ENCODE measurements at places on chromosomes 5 and 9. TPM values are rescaled to one million over a fixed set of nuclear protein-coding genes. Genes with fewer than 3 reads are reported as not detected.

- H3K4me3 ChIP-seq: no peak overlapping the region
- peaks cover 7% of the 10 kb centered on the region for H3K4me1 ChIP-seq
- no peak for DNase-seq
- H3K27ac ChIP-seq: no peak overlapping the region
- H3K27me3 ChIP-seq: peaks cover 18% of the 10 kb centered on the region
Measured at GRCh38 chr5:174423558-174423957, 300.8 kb upstream of the MSX2 start.

DNA sequence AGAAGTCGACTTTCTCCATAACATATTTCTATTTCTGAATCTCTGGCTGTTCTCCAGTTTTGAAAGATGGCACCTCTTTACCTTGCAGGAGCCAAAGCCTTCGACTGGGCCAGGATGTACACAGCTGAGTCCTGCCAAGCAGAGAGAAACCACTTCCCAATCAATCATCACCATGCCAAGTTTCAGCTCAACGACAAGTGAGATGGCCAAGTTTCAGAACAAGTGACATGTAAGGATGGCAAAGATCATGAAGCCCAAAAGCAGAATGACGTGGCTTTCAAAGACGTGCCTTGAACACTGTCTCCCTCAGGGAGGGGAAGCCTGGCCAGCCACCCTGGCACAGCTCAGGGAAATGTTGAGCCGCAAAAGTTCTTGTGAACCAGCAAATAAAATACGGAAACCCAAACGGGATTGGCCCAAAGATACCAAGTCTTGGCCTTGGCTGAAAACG is 17.7 kb downstream of the STK10 start:
- no peak overlapping the region for H3K27ac ChIP-seq
- peaks cover 6% of the 10 kb centered on the region for H3K4me1 ChIP-seq
- no peak overlapping the region for H3K4me3 ChIP-seq

- H3K4me1 ChIP-seq: peaks cover 22% of the 10 kb centered on the region
- H3K27ac ChIP-seq: no peak overlapping the region
- no peak for DNase-seq
- no peaks in the 10 kb centered on the region for H3K36me3 ChIP-seq
- no peak overlapping the region for H3K4me3 ChIP-seq
- peaks cover 64% of the 10 kb centered on the region for H3K27me3 ChIP-seq
Measured at GRCh38 chr9:117413346-117414219, 1.3 kb downstream of the ASTN2 start.

GRCh38 chr9:123217128-123217654 is 51.2 kb downstream of the STRBP start:
- DNase-seq: no peak
- H3K4me1 ChIP-seq: no peaks in the 10 kb centered on the region
- H3K4me3 ChIP-seq: no peak overlapping the region

- no peak overlapping the region for H3K4me3 ChIP-seq
- no peaks in the 10 kb centered on the region for H3K27me3 ChIP-seq
- no peaks in the 10 kb centered on the region for H3K36me3 ChIP-seq
Measured at GRCh38 chr5:65252977-65253376, 228.7 kb downstream of the ADAMTS6 start.

DNA sequence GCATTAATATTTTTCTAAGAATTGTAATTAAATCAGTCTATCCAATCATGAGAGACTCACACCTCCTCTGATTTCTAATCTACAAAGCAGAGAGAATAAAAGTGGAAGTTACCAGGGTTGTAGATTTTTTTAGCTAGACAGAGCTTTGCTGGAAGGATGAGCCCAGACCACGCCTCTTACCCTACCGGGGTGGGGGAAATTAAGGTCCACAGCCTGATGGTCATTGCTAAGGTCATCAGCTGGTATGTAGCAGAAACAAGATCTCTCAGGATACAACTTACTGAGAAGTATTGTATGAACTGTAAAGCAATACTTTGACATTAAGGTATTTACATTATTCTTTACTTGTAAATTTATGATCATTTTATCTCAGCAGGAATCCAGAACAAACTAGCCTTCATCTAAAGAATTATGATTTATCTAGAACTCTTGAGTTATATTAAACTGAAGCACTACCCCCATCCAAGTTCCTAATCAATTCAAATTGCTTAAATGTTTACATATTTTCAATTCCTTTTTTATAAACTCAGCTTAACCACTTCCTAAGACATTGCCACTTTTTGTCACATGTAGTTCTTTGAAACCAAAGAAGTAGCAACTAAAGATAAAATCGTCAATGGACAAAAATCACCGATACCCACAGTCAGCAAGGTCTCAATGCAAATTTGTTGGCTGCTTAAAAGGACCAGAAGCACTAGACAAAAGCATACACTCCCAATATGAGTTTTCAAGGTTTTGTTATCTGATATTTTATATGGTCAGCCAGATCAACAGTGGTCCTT is 225.8 kb upstream of the DAPK1 start:
- H3K36me3 ChIP-seq: no peaks in the 10 kb centered on the region
- no peak for DNase-seq
- no peak overlapping the region for H3K27ac ChIP-seq
- no peaks in the 10 kb centered on the region for H3K27me3 ChIP-seq
- no peaks in the 10 kb centered on the region for H3K4me1 ChIP-seq
- H3K4me3 ChIP-seq: no peak overlapping the region

GRCh38 chr5:77366717-77367500 is 125.2 kb downstream of the WDR41 start:
- DNase-seq: no peak
- H3K4me1 ChIP-seq: no peaks in the 10 kb centered on the region
- H3K36me3 ChIP-seq: no peaks in the 10 kb centered on the region
- no peak overlapping the region for H3K4me3 ChIP-seq

DNA sequence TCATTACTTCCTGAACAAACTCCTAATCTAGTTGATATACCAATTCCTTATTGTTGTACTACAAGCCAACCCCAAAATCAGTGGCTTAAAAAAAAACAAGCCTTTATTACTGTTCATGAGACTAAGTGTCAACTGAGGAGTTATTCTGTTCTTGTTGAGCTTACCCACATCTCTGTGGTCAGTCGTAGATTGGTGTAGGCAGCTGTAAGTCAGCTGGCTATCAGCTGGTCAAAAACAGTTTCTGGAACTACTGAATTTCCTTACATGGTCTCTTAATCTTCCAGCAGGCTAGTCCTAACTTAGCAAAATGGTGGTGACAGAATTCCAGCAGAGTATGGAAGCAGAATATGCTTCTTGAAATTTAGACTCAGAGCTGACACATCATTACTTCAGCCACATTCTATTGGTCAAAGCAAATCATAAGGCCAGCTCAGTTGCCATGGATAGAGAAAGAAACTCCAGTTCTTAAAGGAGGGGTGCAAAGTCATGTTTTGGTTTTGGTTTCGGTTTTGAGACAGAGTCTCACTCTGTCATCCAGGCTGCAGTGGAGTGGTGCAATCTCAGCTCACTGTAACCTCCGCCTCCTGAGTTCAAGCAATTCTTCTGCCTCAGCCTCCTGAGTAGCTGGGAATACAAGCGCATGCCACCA is 386.1 kb upstream of the MPDZ start:
- H3K27ac ChIP-seq: no peak overlapping the region
- DNase-seq: no peak
- H3K4me1 ChIP-seq: no peaks in the 10 kb centered on the region

- H3K27me3 ChIP-seq: no peaks in the 10 kb centered on the region
- DNase-seq: no peak
- H3K27ac ChIP-seq: no peak overlapping the region
- H3K36me3 ChIP-seq: no peaks in the 10 kb centered on the region
Measured at GRCh38 chr5:168974082-168974481, 326.9 kb downstream of the SLIT3 start.

- peaks cover 4% of the 10 kb centered on the region for H3K36me3 ChIP-seq
- no peaks in the 10 kb centered on the region for H3K27me3 ChIP-seq
- peaks cover 4% of the 10 kb centered on the region for H3K4me1 ChIP-seq
- peak; percentile 18 for DNase-seq
- no peak overlapping the region for H3K27ac ChIP-seq
Measured at GRCh38 chr5:172052450-172053236, 46.2 kb upstream of the FBXW11 start.

DNA sequence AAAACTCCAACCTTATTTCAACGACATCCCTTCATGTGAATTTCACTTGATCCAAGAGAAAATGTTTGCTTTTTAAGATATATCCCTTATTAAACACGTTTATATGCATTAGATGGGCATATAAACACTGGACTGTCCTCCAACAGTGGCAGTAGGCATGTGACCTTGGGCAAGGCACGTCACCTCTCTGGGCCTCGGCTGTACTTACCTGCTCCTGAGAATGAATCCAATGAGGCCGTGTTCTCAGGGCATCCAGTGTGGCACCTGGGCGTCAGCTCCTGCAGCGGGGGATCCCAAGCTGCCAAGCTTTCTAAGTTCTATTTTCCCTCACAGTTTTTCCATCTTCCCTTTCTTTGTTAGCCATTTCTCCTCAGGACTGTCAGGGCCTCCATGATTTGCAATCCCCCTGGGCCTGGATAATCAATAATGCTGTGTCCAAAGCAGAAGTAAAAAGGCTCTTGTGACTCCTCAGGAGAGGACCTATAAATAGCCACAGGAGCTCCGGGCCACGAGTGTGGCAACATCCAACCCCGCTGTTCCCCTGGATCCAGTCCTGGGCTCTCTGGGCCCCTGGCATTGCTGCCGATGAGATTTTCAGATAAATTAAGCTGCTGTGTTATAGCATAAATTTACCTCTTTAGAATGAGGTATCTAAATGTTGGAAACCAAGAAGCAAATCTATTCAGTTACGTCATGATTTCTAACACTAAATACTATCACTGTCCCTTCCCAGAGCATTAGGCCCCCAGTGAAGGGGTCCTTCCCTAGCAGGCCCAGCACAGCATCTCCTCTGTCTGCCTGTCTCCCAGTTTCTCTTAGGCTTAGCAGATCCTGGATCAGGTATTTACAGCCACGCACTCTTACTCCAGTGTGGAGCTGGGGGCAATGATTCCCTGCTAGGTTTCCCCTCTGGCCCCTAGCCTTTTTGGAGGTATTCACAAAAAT is 76.8 kb downstream of the PTPN3 start:
- H3K4me1 ChIP-seq: no peaks in the 10 kb centered on the region
- no peak for DNase-seq
- no peak overlapping the region for H3K27ac ChIP-seq

DNA sequence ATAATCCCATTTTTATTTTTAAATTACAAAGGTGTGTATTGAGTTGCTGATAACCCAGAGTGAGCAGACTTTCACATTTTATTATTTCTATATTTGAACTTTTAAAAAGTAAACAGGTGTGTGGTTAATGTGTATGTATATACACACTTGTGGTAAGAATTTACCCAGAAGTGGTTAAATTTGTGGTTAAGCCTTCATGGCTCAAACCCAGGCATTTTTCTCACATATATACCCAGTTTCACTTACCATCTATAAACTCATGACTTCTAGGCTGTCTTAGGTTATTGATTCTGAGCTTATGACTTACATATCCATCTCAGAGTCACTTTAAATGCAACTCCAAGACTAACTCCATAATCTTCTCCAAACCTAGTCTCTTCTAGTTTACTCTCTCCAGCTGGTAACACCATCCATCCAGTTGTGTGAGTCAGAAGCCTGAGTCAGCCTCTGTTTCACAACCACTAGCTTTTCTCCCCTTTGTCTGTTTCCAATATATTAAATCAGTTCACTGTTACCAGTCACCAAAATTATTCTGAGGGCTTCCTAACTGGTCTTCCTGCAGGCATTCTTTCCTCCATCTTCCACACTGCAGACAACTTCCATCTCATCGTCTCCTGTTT is 20.2 kb downstream of the ZBED3 start:
- H3K27me3 ChIP-seq: no peaks in the 10 kb centered on the region
- DNase-seq: no peak
- H3K4me1 ChIP-seq: no peaks in the 10 kb centered on the region

GRCh38 chr5:134600600-134600999 is 32.0 kb downstream of the SAR1B start:
- no peak overlapping the region for H3K4me3 ChIP-seq
- no peaks in the 10 kb centered on the region for H3K36me3 ChIP-seq
- H3K27ac ChIP-seq: no peak overlapping the region
- H3K27me3 ChIP-seq: no peaks in the 10 kb centered on the region

DNA sequence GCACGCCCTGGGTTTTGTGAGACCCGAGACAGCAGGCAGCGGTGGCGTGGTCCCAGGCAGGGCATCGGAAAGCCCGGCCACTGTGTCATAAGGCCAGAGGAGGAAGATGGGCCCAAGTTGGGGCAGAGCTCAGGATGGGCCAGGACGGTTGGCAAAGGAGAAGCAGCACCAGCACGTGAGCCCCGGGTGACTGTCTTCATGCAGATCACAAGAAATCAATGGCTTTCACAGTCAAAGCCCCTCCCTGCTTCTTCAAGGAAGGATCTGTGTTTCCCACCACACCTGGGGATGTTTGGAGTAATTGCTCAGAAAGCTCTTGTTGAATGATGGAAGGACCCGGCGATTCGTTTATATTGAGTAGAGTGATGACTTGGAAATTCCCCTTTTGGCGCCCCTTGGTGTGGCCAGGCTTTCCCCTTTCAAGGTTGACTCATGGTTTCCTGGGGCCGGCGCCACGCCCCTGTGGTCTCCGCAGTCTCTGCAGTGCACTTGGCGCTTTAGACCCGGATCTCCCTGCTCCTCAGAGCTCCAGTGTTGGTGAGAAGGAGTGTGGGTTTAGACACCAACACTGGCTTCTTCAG is 52.1 kb downstream of the IL31RA start:
- H3K27me3 ChIP-seq: no peaks in the 10 kb centered on the region
- DNase-seq: no peak
- no peak overlapping the region for H3K4me3 ChIP-seq
- H3K36me3 ChIP-seq: no peaks in the 10 kb centered on the region

- H3K36me3 ChIP-seq: no peaks in the 10 kb centered on the region
- H3K4me3 ChIP-seq: no peak overlapping the region
- DNase-seq: no peak
- no peaks in the 10 kb centered on the region for H3K27me3 ChIP-seq
- H3K27ac ChIP-seq: peak overlapping the region; percentile 77
Measured at GRCh38 chr9:33130961-33131789, 36.0 kb downstream of the B4GALT1 start.

GRCh38 chr5:140293091-140293848 is 9.6 kb downstream of the PFDN1 start:
- no peak for DNase-seq
- H3K4me1 ChIP-seq: peaks cover 9% of the 10 kb centered on the region
- no peaks in the 10 kb centered on the region for H3K36me3 ChIP-seq
- H3K27me3 ChIP-seq: no peaks in the 10 kb centered on the region

GRCh38 chr5:149429839-149430721 is 51.0 kb upstream of the IL17B start:
- no peaks in the 10 kb centered on the region for H3K27me3 ChIP-seq
- H3K36me3 ChIP-seq: peaks cover 3% of the 10 kb centered on the region
- no peaks in the 10 kb centered on the region for H3K4me1 ChIP-seq
- no peak overlapping the region for H3K4me3 ChIP-seq
- DNase-seq: no peak

GRCh38 chr5:133383580-133383939 is 228.8 kb downstream of the FSTL4 start:
- H3K4me1 ChIP-seq: no peaks in the 10 kb centered on the region
- H3K27me3 ChIP-seq: no peaks in the 10 kb centered on the region
- H3K27ac ChIP-seq: no peak overlapping the region
- DNase-seq: no peak
- no peak overlapping the region for H3K4me3 ChIP-seq
- H3K36me3 ChIP-seq: no peaks in the 10 kb centered on the region

LRRTM2 gene
- 1.1 TPM for total RNA-seq

PCDHB3 gene
- 0.82 TPM for total RNA-seq

APBA1 gene
- 11.6 TPM for total RNA-seq

OR4F3 gene
- total RNA-seq: not detected

EGFLAM gene
- total RNA-seq: 0.41 TPM

Measured in transverse colon (tissue), 4 donors.